ENCODE measurements at places on chromosomes 16 and 17. TPM values are rescaled to one million over a fixed set of nuclear protein-coding genes. Genes with fewer than 3 reads are reported as not detected.

The GPRC5C gene
- total RNA-seq = 9.9 TPM

The ITGAD gene
- total RNA-seq = not detected

The KRTAP4-5 gene
- not detected for total RNA-seq

The SLC46A1 gene
- total RNA-seq = 18.2 TPM

The SCNN1G gene
- 0.23 TPM for total RNA-seq

The CCL14 gene
- total RNA-seq = not detected

The ZNF469 gene
- 1.4 TPM for total RNA-seq

The TPSG1 gene
- total RNA-seq = not detected

The SMPD3 gene
- total RNA-seq = 69.0 TPM

The GLP2R gene
- not detected for total RNA-seq

The FOXO3B gene
- 11.8 TPM for total RNA-seq

The TMEM88 gene
- 2.3 TPM for total RNA-seq

The LRRC75A gene
- total RNA-seq = 9.0 TPM

The CD68 gene
- 5.5 TPM for total RNA-seq

All from diencephalon (tissue), 1 donor.